ENCODE measurements at places on chromosomes 4 and X.

- DNase-seq: no peak
These were observed at the start of gene PPP2R2C for GRCh38 chr4:6472387-6473263. Gene PPP2R2C (minus strand): TSS chr4:6472614. CDS start chr4:6472229, 385 bp downstream.

DNA sequence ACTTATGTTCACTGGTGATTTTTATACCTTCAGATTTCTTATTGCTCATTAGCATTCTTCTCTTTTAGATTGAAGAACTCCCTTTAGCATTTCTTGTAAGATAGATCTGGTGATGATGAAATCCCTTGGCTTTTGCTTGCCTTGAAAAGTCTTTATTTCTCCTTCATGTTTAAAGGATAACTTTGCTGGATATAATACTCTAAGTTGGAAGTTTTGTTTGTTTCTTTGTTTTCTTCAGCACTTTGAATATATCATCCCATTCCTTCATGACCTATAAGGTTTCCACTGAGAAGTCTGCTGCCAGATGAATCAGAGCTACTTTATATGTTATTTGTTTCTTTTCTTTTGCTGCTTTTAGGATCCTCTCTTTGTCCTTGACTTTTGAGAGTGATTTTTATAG is 18.5 kb downstream of the CC2D2A start:
- DNase-seq: no peak

GRCh38 chr4:76212851-76213414 is 691 bp downstream of the SCARB2 start:
- DNase-seq: no peak

GRCh38 chr4:3813151-3814052 is 47.2 kb downstream of the ADRA2C start:
- no peak for DNase-seq

DNA sequence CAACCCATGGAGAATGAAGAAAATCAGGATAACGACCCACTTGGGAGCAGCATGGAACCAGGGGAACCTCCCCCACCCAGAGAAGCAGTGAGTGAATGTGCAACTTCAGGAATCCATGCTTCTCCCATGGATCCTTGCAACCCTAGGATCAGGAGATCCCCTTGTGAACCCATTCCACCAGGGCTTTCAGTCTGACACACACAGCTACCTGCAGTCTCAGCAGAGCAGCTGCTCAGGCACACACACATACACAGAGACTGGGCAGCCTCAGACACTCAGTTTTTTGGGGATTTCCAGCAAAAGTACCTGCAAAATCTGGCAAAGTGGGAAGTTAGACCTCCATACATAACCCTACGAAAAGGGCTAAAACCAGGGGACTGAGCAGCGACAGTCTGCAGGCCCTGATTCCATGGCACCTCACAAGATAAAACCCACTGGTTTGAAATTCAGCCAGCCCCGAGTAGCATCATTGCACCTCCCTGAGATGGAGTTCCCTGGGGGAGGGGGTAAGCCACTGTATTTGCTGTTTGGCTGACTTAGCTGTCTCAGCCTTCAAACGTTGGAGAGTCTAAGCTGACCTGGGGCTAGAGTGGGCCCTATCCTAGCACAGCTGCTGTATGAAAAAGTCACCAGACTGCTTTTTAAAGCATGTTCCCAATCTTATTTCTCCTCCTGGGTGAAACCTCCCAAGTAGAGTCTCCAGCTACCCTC is 737.5 kb upstream of the NDST4 start:
- DNase-seq: no peak

DNA sequence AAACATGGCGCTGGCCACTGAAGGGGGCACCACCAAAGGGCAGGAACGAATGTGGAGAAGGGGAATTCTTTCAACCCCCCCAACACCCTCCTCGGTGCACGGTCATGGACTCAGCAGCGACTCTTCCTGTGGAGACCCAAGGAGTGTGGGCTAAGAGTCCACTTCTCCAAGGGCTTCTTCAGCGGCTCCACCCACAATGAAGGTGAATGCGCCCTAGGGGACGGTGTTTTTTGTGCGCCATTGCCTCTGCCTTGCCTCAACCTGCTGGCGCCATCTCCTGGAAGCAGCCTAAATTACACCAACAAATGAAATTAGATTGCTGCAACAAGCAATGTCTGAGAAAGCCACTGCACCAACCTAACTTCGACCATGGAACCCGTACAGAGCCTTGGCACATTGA is 169.2 kb upstream of the MAGEB18 start:
- no peak for DNase-seq

- DNase-seq: no peak
These were observed 48.1 kb downstream of the RHOXF2B start for GRCh38 chrX:120029354-120029753.

- DNase-seq: no peak
These were observed 25.0 kb upstream of the GJB1 start for GRCh38 chrX:71198066-71198465.

DNA sequence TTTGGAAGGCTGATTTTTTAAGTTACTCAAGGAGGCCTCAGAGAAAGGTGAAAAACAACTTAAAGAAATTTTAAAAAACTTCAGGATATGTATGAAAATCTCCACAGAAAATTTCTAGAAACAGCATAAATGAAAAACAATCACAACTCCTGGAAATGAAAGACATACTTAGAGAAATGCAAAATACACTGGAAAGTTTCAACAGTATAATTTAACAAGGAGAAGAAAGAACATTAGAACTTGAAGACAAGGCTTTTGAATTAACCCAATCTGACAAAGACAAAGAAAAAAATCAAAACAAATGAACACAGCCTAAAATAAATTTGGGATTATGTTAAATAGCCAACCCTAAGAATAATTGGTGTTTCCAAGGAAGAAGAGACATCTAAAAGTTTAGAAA is 300.5 kb downstream of the ANTXR2 start:
- DNase-seq: no peak

GRCh38 chr4:61277785-61278760 is 77.9 kb downstream of the ADGRL3 start:
- no peak for DNase-seq

GRCh38 chrX:39477031-39477761 is 620.6 kb downstream of the BCOR start:
- DNase-seq: no peak

DNA sequence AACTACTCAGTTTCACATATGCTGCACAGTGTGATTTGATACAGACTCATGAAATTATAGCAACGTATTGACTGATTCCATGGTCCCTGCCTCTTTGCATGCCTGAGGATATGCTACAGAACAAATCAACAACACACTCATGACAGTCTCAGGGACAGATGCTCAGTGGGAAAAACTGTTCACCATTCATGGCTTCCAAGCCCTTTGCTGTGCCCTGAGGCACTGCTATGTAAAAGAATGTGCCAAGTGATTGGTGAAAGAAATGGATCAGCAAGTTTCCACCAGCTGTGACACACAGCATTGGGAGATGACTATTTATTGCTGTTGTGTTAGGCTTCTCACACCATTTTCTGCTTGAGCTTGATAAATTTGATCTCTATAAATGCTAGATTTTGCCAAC is 825.6 kb upstream of the INTU start:
- no peak for DNase-seq

- no peak for DNase-seq
These were observed 90.6 kb downstream of the LRP2BP start for GRCh38 chr4:185304944-185305690.

All from stimulated activated CD4-positive, alpha-beta T cell treated with anti-CD3 and anti-CD28 coated beads, TNF-alpha, amount 100 ng/mL, for 4 hours (primary cell).